ENCODE measurements at places on chromosomes 11 and 22.

DNA sequence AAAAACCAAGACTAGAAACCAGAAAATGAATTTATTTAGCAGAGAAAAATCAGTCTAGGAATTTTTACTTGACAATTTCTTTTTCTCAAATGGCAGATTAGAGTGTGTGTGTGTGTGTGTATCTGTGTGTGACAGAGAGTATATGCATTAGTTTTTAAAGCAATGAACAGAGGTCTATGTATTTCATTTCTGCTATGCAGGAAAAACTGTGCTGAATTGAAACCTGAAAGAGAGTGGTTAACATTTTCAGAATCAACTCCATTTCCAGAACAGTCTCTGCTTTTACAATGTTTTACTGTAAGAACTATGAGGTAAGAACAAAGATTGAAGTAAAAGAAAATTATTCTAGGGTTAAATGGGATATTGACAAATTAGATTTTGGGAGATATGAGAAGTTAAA lies 114.8 kb downstream of the GRM5 start:
- DNase-seq: no peak

- DNase-seq: no peak
Measured at GRCh38 chr11:117574551-117574950, 222.5 kb downstream of the DSCAML1 start.

DNA sequence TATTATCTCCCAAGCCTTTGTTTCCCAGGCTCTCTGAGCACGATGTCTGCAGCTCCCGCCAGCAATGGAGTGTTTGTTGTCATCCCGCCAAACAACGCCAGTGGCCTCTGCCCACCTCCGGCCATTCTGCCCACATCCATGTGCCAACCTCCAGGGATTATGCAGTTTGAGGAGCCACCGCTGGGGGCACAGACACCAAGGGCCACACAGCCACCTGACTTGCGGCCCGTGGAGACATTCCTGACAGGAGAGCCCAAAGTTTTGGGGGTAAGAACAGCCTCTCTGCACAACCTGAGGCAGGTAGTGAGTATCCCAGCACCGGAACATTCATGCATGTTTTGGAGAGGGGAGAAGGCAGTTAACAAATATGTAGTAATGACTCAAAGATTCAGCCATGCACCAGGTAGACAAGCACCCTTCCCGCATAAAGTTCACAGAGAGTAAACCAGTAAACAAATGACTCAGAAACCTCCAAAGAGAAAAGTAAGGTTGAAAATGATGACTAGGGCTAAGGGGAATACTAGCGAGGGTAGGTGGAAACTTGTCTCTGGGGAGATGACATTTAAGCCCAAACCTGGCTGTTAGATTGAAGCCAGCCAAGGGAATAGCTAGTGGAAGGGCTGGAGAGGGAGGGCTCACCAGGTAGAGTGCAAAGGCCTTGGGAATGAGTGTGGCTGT lies 7.2 kb downstream of the MS4A15 start:
- DNase-seq: peak; percentile 22

DNA sequence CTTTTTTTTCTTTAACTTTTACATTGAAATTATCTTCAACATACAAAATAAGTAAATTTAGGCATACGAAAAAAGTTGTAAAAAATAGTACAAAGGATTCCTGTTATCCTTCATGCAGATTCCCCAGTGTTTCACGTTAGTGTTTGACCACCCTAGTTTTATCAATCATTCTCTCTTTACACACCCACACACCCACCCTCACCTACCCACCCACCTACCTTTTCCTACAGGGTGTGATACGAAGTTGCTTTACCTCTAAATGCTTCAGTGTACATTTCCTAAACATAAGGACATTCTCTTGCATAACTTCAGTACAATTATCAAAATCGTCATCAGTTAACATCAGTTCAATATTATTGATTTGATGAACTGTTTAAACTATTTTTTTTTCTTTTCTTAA lies 37.0 kb downstream of the HIPK3 start:
- no peak for DNase-seq

DNA sequence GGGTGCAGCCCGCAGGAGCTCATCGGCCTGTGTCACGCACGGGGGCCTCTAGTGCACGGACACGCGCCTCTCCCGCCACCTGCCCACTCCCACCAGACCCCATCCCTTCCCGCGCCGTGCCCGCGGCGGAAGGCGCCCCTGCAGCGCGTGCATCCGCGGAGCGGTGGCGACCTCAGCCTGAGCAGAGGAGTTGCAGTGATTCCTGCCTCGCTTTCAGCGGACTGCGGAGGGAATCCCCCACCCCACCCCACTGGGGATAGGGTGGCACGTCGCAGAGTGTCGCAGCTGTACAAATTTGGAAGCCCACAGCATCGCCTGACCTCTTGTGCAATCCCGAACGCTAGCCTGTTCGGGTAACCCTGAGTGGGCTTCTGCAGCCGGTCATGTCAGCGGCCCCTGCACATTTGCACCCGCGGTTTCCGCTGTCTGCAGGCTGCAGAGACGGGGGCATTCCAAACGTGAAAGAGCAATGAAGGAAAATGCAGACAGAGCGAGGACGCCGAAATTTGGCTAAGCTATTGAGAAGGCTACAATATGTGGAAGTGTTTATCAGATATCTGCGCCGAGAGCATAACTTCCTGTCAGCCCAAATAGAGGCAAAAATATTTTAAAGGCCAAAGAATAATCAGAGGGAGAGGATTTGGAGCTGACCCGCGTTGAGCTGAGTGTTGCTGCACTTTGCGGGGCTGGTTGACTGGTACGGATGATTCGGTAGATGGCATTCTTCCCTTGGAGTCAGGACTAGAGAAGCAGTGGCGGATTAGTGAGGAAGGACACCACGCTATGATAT lies 617 bp upstream of the ARHGAP20 start:
- peak; percentile 67 for DNase-seq

DNA sequence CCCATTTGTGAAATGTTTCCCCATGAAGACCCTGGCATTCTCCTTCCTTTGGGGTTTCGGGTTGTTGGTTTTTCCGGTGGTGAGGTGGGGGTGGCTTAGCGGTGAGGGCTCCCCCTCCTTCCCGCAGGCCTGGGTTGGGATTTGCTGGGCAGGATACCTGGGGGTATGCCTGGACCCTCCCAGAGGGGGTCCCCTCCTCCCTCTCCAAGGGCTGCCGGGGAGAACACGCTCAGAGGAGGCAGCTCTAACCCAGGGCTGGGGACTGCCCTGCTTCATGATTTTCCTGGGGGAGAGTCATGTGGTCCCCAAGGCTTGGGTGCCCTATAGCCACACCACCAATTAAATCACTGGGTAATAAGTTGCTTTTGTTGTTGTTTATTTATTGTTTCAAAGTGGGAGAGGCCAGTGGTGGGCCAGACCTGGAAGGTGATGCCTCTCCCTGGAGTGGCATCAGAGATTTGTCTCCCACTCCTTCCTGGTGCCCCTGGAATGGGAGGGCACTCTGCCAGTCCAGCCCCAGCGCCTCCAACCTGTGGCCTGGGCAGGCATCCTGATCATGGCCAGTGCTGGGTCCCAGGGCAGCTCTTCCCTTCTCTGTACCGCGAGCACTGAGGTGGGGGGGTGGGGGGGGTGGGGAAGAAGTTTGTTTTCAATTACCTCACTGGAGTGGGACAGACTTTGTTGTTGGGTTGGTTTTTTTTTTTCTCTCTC lies 1.3 kb upstream of the CLCF1 start:
- peak; percentile 80 for DNase-seq

- peak; percentile 73 for DNase-seq
Measured at GRCh38 chr11:79249295-79249993, 191.4 kb downstream of the TENM4 start.

DNA sequence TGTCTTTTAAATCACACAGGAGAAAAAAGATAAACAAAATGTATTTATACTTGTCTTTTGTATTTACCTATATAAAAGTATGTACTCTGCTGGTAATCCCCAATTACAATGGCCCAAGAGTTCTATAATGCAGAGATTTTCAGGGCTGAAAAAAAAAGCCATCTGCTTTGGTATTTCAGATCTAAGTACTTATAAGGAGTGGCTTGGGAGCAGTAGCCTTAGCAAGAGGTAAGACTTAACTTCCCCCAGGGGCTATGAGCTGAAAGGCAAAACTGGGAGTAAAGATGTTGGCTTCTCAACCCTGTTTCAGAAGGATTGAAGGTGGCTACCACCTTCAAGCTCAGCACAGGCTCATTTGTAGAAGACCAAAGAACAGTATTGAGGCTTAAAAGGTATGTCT lies 35.3 kb upstream of the EP300 start:
- DNase-seq: no peak

DNA sequence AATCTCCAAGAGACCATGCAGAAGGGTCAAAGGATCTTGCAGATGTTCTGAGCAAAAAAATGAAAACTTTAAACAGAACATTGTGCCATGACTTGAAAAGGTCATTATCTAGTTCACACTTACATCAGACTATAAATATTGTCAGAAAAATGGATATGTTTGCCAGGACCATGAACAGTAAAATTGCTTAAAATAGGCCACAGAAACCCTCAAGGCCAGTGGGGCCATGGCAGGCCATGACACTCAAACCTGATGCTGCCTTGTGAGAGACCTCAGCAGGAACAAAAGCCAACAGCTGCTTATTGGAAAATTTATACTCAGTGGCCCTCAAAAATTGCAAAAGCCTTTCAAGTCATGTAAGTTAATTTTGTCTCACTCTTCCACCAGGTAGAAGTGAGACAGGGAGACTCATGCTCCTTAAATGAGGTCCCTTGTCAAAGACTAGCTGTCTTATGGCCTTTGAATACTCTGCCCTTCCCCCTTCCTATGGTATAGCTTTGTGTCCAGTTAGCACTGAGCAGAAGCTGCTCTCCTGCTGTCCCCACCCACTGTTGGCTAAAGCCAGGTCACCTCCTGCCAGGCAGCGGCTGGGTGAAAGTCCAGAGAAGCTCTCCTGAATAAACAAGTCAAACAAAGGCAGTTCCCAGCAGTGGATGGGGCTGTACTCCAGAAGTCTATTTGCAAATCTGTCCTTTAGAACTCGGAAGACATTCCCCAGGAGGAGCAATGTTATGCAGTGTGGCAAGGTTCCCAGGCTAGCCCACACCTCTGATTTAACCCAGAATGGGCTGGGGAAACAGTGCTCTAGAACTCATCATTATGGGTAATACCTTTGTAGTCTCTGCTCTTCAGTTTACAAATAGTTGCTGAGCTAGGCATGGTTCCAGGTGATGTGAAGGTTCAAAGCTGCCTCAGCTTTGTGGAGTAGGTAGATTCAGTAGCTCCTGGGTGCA lies 21.4 kb downstream of the ADM start:
- DNase-seq: peak; percentile 44

GRCh38 chr11:103870821-103871309 lies 165.6 kb upstream of the DDI1 start:
- DNase-seq: no peak

DNA sequence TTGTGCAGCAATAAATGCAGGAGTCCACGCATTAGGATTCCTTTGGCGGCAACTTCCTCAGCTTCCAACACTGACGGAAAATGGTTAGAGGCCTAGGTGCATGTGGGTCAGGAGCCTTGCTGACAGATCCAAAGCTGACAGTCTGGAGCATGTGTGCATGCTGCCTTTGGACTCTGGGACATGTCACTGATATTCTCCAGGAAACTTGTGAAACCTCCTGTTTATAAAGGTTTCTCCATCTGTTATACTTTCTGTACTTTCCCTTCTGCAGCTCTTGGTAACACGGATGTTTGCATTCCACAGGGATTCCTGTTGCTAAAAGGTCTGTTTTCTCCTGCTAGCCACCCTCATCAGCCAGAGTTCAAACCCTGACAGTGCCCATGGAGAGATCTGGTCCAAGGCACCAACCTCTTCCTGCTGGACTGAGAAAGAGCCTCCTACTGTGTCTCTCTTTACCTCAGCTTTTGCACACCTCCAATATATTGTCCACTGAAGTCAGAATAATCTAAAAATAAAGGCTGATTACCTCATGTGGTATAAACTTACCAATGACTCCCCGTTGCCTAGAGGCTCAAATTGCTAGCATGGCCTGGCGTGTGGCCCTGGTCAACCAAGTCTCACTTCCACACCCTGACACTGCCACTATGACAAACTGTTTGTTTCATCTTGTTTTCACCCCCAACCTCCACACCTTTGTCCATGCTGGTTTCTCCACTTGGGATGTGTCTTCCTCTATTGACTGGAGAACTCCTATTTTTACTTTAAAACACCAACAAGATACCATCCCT lies 31.1 kb upstream of the LYVE1 start:
- DNase-seq: peak; percentile 44
